ENCODE measurements at places on chromosomes 2 and 18. TPM values are rescaled to one million over a fixed set of nuclear protein-coding genes. Genes with fewer than 3 reads are reported as not detected.

CNGA3 gene
- total RNA-seq, result not detected

VAMP5 gene
- total RNA-seq, result 88.4 TPM

GYPC gene
- 99.8 TPM for total RNA-seq

ALMS1 gene
- total RNA-seq, result 19.6 TPM

OR6B2 gene
- not detected for total RNA-seq

All from activated CD8-positive, alpha-beta memory T cell treated with anti-CD3 and anti-CD28 coated beads, Interleukin-2, amount 10 ng/mL, durations not matched to agents 7 days and 5 days (primary cell).